ENCODE measurements at places on chromosomes 3 and 15.

GRCh38 chr3:158961471-158961870 lies 159.6 kb downstream of the MFSD1 start:
- DNase-seq: no peak

GRCh38 chr15:72196409-72197040 lies 1.1 kb downstream of the GRAMD2A start:
- peak; percentile 41 for DNase-seq

GRCh38 chr3:12562451-12562850 lies 5.6 kb downstream of the MKRN2 start:
- no peak for DNase-seq

GRCh38 chr3:73493543-73494308 lies 131.0 kb downstream of the PDZRN3 start:
- DNase-seq: peak; percentile 84

GRCh38 chr3:32937331-32937730 lies 14.1 kb upstream of the CCR4 start:
- no peak for DNase-seq

- no peak for DNase-seq
Observed at GRCh38 chr15:65949491-65949890, 80.2 kb downstream of the RAB11A start.

- DNase-seq: no peak
Observed at GRCh38 chr15:91116113-91117067, 16.3 kb downstream of the SV2B start.

- DNase-seq: peak; percentile 72
Observed at GRCh38 chr3:141336672-141337522, 31.4 kb upstream of the ZBTB38 start.

GRCh38 chr3:78507196-78507984 lies 1260.4 kb downstream of the ROBO1 start:
- no peak for DNase-seq

DNA sequence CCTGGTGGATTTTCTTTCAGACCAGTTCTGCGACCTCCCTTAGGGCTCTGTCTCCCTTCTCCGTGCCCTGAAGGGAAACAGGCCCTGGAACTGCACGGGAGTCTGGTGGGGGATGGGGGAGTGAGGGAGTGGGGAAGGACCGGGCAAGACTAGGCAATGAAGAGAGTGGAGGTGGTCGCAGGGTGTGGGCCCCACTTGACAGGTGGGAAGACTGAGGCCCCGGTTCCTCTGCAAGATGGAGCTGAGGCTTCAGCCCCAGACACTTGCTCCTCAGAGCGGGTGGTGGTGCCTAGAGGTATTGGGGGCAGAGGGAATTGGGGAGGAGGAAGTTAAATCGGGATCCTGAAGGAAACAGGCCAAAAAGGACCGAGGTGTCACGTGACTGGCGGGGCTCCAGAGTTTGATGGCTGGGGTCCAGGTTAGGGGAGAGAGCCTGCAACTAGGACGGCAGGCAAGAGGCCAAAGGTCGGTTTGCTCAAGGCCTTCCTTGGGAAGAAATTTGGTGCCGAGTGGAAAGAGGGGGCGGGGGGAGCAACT lies 597 bp upstream of the CAMK1 start:
- DNase-seq: peak; percentile 36

DNA sequence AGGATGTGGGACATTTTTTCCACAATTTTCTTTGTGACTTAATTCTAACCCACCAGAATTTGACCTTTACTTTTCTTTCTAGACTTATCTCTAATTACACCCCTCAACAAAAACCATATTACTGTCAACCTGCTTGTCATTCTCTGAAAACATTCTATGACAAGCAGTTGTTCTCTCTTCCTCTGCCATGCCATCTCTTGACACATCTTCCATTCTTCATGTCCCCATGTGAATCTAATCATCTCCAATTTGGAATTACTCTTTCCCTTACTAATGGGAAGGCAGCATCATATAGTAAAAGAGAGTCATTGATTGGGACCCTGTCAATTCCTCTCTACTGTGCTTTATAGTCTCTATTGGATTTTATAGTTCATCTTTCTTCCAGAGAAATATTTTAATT lies 61.3 kb upstream of the P2RY1 start:
- no peak for DNase-seq

DNA sequence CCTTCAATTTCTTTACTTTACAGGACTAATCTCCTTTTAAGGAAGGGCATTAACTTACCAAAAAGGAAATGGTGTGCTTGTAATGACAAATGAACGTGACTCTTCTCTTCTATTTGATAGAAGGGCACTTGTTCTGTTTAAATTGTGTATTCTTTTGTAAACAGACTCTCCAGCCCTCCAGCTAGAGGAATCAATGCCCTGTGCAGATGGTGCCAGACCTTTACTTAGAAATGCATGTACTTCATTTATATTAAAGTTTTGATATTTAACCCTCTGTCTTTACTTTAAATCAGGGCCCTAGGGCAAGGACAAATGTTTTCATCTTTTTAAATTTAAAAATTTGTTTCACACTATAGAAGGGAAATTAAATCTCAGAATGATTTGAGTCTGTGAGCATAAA lies 355.1 kb downstream of the GBE1 start:
- no peak for DNase-seq

DNA sequence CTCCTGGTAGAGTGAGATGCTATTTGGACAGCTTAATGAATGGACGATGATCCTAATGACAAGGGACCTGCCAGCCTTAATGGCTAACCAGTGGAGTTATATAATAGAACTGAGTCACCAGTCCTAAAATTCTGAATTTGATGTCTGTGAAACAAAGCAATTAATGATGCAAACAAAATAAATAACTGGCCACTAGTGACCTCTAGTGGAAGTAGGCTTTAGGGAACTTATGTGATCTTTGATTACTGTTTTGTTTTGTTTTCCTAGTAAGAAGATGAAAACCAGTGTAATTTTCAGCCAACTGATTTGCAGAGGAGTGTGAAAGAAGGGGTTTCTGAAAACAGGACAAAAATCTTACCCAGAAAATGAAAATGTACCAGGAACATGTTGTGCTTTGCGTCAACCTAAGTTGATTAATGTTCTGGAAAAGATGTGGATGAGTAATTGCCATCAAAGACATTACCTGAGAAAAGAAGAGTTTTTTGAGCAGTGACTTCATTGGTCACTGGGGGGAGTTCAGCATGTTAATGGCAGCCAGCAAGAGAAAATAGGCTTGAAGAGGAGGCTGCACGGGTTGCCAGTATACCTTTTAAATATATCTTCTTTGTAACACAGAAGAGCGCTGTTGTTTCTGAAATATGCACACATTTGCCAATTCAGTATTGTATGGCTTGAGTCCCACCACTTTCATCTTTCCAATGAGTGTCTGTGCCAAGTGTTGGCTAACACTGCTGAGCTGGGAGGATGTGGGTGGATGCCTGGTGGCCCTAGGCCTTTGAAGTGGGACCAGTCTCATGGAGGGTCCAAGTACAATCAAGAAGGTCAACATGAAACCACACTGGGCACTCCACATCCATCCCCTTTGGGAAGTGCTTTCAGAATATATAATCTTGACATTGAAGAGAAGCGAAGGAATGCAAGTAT lies 9.3 kb downstream of the VEPH1 start:
- peak; percentile 52 for DNase-seq

- no peak for DNase-seq
Observed at GRCh38 chr3:126477061-126477380, 1.3 kb upstream of the ZXDC start.

DNA sequence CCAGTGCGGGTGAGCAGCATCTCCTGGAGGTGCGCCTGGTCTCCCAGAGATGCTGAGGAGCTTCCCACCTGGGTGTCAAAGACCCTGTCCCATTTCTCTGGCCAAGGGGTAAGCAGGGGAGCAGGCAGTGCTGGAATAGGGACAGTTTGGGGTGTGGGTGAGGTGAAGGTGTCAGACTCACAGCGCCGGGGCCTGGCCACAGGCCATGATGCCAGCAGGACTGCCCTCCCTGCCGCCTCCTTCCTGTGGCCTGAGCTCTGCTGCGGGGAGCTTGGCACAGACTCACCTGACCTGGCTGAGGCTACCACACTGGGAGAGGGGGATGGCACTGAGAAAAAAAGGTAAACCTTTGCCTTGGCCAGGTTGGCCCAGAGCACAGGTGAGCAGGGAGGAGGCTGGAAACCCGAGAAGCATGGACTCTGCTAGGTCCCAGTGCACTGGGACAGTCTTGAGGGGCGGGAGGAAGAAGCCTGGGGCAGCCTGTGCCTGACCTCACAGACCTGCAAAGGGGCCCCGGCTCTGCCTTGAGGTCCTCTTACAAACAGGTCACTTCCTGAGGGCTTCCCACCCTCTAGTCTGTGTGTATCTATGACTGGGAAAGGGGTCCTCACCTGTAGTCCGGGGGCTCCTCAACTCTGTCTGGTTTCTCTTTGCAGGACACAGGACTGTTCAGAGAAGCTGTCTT lies 28.2 kb downstream of the GRAMD2A start:
- DNase-seq: no peak

DNA sequence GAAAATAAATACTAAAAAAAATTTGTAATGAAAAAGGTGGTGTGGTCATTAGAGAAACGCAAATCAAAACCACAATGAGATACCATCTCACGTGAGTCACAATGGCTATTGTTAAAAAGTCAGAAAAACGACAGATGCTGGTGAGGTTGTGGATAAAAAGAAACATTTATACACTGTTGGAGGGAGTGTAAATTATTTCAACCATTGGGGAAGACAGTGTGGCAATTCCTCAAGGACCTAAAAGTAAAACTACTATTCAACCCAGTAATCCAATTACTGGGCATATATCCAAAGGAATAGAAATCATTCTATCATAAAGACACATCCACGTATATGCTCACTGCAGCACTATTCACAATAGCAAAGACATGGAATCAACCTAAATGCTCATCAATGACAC lies 120.3 kb downstream of the MYO9A start:
- DNase-seq: no peak

DNA sequence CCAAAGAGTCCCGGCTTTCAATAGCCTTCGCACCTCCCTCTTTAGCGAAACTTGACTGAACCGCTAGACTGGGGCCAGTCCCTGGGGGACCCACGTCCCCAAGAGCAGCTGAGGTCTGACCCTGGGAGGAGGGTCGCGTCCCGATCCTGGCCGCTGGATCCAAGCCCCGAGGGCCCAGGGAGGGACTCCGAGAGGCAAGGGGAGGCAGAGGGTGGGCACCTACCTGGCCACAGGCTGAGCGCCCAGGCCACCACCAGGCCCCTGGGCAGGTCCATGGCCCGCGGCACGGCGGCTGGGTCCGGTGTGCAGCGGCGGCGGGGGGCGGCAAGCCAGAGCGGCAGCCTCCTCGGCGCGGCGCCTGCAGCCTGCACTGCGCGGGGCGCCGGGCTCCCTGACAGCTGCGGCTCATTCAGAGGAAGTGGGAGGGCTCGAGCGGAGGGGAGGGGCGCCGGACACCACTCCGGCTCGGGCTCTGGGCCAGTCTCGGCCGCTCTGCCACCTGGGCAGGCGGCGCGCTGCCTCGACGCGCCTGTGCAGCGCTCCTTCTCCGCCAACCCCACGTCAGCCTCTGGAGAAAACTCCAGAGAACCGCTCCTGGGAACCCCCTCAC lies at the start of gene ITGA11:
TSS of gene ITGA11 (minus strand) at position 372 of the 610 bp plus-strand sequence. CDS start at position 275, 97 bp downstream.
- DNase-seq: peak; percentile 94

DNA sequence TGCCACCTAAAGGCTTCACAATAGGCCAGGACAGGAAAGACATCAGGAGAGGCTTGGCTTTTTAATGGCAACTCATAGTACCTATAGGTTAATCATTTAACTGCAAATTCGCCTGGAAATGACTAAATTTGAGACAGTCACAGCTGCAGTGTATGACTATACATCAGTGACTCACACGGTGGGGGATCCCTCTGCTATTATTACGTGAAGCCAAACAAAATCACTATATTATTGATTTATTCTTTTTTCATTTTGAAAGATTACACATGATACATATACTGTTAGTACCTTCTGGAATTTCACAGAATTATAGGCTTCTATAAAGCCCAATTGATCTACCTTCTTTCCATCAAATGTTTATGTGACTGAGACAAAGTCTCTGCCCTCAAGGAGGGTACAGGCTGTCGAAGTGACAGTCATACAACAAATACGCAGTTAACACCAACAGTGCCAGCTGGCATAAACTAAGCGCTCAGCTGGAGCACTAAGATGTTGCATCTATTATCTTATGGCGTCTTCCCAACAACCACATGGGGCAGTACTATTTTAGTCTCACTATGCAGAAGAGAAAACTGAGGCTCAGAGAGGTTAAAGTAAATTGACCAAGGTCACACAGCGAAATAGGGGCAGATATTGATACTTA lies 82.0 kb upstream of the LMOD3 start:
- DNase-seq: no peak

- no peak for DNase-seq
Observed at GRCh38 chr3:110910346-110910955, 161.2 kb upstream of the NECTIN3 start.

- DNase-seq: peak; percentile 67
Observed at GRCh38 chr15:60390871-60391501, 6.8 kb downstream of the ANXA2 start.

GRCh38 chr3:132321304-132321703 lies 4.1 kb downstream of the ACP3 start:
- DNase-seq: no peak

- DNase-seq: no peak
Observed at GRCh38 chr3:182451871-182452270, 341.4 kb upstream of the ATP11B start.

GRCh38 chr15:91853511-91853947 lies at the start of gene SLCO3A1:
Gene SLCO3A1, plus strand, starts transcription at chr15:91853708.
- DNase-seq: peak; percentile 91

GRCh38 chr3:123640740-123641462 lies 56.0 kb upstream of the HACD2 start:
- DNase-seq: no peak

DNA sequence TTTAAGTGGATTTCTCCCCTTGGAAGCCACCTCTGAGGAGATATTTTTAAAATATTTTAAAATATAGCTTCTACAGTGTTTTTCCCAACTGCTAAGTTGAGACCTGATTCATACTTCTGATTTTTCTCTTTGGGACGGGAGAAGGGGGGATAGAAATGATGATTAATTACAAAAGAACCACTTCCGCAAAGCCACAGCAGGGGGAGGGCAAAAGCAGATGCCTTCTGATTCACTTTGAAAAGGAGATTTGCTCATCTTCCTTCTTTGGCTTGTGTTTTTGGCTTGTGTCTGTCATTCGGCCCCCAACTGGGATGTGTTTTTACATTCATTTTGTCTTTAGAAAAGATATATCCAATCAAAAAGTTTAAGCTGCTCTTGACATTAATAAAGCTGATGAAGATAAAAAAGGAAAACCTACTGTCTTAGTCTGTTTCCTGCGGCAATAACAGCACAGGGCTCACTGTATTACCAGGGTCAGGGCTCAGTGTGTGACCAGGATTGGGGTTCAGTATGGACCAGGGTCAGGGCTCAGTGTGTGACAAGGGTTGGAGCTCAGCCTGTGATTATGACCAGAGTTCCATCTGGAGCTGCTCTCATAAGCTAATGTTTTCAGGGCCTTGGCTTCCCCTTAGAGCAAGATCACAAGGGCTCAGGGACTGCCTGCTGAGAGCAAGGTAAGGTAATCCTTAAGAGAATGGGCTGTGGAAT lies 223.2 kb downstream of the MTHFS start:
- DNase-seq: peak; percentile 74

DNA sequence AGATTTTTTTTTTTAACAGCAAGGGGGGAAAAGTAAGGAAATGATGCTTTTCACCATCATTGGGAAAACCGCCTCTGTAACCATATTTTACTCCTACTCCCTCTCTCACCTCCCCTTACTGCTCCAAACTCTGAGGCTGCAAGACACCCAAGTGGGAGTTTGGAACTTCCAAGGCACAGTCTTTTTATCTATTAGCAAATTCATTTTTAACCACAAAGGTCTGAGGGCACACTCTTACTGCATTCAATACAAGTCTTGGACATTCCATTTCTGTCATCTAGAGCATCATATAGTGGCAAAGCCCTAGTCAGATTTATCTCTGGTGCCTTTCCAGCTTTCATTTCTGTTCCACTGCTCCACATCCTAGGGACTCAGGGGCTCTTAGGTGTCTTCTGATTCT lies 13.2 kb downstream of the FAM162A start:
- DNase-seq: peak; percentile 7

GRCh38 chr3:86982883-86983282 lies 8.1 kb downstream of the VGLL3 start:
- peak; percentile 65 for DNase-seq

All from GM03348 (cell line).